ENCODE measurements at places on chromosomes 6 and 20. TPM values are rescaled to one million over a fixed set of nuclear protein-coding genes. Genes with fewer than 3 reads are reported as not detected.
A peak's percentile ranks its signal among the peaks of the same experiment; 100 is the strongest.

- no peak for DNase-seq
These were observed 502.2 kb upstream of the JARID2 start for GRCh38 chr6:14743474-14744211.

GRCh38 chr6:12238219-12238618 lies 51.9 kb upstream of the EDN1 start:
- DNase-seq: no peak

NR2E1 gene
- not detected for polyA plus RNA-seq

DNA sequence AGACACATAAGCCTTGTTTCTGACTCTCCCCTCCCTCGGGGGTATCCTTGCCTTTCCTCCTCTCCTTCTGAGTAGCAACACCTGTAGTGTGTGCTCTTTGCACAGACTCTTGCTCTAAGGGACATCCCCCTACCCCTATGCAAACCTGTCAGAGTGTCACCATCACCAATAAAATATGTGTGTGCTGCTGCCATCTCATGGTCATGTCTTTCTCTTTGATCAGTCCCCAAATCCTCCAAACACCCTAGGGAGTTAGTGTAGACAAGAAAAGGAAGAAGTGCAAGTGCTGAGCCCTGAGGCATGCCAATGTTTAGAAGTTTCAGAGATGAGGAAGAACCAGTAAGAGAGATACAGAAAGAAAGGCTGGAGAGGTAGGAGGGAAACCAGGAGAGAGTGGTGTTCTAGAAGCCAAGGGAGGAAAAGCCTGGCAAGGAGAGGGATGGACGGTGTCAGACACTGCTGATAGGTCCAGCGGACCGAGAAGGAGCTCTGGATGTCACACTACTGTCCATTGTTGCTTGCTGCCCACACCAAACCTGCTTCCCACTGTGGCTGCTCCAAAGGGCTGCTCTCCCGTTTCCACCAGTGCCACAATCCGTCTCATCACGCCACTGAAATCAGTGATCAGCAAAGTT lies 16.4 kb downstream of the TRMT6 start:
- DNase-seq: no peak

DNA sequence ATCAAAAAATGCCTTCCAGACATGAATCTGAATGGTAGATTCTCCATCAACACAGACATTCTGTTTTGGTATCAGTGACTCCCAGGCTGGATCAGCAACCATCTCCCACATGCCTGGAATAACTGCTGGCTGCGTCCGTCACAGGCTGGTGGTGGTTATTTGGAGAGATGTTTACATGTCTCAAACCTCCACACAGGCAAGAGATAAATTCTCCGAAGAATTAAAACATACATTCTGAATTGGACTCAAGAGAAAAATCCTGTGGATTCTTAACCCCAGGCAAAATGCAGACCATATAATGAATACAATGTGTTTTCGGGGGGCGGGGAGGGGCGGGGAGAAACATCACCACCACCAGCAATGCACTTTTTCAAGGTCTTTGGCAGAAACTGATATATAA lies 108.2 kb downstream of the THBS2 start:
- DNase-seq: no peak

- DNase-seq: no peak
These were observed 363.1 kb upstream of the AGPAT4 start for GRCh38 chr6:161636882-161637430.

- DNase-seq: no peak
These were observed 3.7 kb downstream of the NRN1 start for GRCh38 chr6:6002848-6003620.

RBBP8NL gene
- polyA plus RNA-seq: not detected

VPS16 gene
- 19.8 TPM for polyA plus RNA-seq

- DNase-seq: no peak
These were observed 256.5 kb downstream of the FARS2 start for GRCh38 chr6:5517796-5518195.

COQ3 gene
- polyA plus RNA-seq: 37.7 TPM

- DNase-seq: no peak
These were observed 54.3 kb downstream of the TAF4 start for GRCh38 chr20:62011403-62011790.

DNA sequence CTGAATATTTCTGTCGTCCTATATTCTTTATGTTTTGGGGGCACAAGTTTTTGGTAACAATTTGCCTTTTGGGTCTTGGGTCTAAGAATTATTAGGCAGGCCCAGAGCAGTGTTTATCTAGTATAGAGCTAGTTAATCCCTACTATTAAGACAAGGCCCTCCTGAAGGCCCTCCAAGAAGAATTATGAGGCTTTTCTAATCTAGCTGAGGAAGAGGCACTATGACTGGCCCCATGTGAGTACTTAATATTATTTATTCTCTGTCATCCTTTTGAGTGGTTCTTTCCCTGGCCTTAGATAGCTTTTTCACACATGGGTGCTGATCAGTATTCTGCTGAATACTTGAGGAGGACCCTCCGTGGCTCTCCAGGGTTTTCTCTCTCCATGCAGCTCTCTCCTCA lies 25.1 kb downstream of the CHMP4B start:
- DNase-seq: no peak

DNA sequence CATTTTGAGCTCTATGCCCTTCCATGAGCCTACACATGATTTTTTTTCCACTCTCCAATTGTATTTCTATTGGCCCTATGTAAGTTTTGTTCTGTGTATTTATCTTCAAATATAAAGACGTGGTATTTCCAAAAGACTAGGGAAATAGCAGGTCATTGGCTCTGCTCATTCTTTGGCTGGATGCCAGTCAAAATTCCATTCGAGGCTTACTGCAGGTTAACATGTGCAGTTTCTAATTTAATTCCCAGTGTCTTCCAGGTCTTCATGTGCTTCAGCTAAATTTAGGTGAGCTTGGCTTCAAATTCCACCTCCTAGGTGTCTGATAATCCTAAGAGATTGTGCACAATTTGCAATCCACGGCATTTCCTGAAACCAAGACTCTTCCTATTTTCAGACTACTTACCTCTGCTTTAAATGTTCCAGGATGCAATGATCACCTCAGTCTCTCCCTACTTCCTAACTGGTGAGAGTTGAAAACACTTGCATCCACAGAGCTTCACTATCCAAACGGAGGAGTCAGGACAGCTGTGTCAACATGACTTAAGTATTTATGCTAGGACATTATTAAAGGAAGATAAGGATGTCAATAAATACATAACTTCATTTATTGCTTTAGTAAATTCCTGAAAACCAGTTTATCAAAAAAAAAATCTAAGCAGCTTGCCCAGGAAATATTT lies 236.1 kb downstream of the COL12A1 start:
- no peak for DNase-seq

LIN28B gene
- not detected for polyA plus RNA-seq

HLA-F gene
- polyA plus RNA-seq: 44.2 TPM

CST4 gene
- polyA plus RNA-seq: not detected

DNA sequence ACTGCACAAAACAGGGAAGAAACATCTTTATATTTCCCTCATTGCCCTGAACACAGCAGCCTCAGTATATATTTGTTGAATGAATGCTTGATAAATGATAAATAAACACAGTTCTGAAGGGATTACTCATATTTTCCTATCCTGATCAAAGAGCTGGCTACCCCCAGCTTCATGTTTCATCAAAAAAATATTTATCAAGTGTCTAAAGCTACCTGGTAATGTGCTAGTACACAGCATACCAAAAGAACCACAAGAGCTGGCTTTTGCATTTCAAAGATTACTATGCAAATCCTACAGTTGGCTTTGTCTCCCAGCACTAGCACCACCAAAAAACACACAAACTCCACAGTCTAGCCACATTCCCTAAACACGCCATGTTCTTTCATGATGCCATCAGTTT lies 130.0 kb downstream of the BTBD9 start:
- no peak for DNase-seq

E2F3 gene
- 2.7 TPM for polyA plus RNA-seq

ECT2L gene
- 0.19 TPM for polyA plus RNA-seq

APCDD1L gene
- not detected for polyA plus RNA-seq

GRCh38 chr6:16480763-16481560 lies 242.6 kb downstream of the GMPR start:
- no peak for DNase-seq

- no peak for DNase-seq
These were observed 113.2 kb downstream of the TMEM170B start for GRCh38 chr6:11650711-11651110.

ZSCAN9 gene
- polyA plus RNA-seq: 5.8 TPM

GRCh38 chr6:130838951-130839350 lies 11.7 kb downstream of the SMLR1 start:
- no peak for DNase-seq

FRK gene
- polyA plus RNA-seq: 1.4 TPM

NKAIN4 gene
- polyA plus RNA-seq: not detected

MDFI gene
- polyA plus RNA-seq: 0.76 TPM

EMILIN3 gene
- polyA plus RNA-seq: 3.3 TPM

DNA sequence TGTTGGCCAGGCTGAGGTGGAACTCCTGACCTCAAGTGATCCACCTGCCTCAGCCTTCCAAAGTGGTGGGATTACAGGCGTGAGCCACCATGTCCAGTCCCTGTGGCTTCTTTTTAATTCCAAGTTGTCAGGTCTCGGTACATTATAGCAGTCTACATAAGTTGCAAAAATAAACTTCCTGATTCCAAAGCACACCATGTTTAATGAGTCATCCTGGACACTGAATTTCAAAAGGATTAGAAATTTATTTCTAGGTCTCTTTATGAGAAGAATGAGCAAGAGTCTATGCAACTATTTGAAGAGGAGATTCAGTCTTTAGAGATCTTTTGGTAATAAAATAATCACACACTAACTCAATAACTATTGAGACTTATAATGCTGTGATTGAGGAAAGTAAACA lies 63.9 kb upstream of the MCHR2 start:
- no peak for DNase-seq

DNA sequence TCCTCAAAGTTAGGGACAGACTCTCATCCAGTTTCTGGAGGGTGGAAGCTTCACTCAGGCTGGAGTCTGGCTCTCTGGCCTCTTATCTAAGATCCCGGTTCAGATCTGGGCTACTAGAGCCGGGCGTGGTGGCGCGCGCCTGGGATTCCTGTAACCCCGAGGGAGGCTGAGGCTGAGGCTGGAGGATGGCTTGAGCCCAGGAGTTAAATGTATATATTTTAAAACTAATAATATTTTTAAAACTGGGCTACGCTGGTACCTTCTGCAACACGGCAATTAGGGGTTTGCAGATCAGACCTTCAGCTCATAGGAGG lies 710 bp upstream of the ZNF343 start:
- no peak for DNase-seq

INSM1 gene
- not detected for polyA plus RNA-seq

DNA sequence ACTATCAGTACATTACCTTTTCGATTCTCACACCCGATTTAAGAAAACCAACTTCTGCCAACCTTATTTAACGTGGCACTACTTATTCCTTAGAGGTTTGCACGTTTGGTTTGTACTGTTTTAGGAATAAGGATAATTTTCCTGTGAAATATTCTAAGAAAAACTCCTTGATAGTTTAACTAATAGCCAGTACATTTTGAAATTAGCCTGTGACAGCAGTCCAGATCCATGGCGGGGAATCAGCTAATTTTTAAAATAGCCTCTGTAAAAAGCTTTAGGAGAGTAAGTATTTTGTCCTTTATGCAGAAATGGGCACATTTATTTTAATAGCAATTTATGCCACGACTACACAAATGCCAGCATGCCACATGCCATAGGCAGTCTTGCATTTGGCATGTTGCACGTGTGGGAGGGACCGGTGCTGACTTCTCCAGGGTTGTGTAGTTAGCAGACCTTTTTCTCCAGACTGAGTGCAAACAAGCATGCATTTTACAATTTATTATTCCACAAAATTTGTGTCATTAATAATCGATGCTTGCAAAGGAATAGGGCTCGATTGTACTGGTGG lies 6.2 kb downstream of the FOXC1 start:
- no peak for DNase-seq

DNA sequence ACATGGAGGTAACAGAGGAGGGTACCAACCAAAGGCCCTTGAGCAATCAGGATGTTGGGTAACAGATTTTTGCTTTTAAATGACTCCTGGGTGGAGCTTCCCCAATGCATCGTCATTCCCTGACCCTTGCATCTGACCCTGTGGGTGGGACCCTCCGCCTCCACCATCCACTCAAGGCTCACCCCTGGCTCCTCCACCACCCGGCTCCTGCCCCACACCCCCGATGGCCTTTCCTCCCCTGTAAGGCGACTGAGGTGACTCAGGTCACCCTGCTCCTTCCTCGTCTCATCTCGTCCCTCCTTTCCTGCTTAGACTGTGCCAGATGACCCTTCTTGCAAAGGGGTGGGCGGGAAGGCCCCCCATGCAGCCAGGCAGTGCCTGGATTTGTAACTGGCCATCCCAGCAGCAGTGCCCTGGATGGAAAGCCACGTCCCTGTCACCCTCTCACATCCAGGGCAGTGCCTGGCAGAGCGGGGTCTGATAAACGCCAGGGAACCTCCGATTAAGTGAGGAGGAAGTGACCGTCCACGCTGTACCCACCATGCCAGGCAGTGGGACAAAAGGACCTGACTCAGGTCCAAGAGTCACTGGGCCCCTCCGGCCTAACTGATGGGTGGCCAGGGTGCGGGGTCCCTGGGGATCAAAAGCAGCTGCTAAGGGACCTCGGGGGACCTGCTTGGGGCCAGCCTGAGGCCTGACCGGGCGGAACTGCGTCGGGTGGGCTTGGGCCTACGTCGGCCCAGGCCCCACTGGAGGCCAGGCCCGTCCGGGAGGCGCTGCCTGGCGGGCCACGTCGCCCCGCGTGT lies 624 bp upstream of the NPEPL1 start:
- peak; percentile 70 for DNase-seq

DNA sequence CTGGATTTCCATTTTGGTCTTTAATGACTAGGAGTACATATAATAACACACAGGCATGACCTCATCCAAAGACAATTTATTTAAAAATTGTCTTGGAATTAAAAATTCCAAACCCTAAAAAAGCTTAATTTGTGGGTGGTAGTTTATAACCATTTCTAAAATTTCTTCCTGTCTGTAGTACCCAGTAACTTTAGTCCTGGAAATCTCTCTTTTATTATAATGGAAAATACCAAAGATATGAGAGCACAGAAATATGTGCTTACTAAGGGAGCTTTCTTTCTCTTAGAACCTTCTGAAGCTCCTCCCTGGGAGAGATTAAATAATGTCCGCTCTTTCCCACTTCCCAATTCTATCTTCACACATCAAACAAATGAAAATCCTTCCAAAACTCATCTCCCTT lies 70.5 kb upstream of the PRL start:
- DNase-seq: no peak

DNA sequence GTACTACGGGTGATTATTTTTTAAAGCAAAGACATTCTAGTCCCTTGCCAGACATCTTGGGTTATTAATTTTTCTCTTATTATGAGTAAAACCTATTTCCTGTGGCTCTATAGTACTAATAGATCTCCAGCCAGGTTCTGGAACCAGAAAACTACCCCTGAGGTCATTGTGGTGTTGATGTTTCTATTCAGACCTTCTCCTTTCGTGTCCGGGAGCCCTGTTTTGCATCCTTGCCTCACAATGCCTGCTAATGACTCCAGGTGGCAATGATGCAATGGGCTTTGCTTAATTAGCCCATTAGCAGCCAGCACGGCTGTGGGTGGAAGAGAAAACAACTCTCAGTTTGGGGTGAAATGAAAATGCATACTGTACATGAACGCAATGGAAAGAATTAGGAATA lies 62.9 kb upstream of the ARG1 start:
- DNase-seq: no peak

GRCh38 chr6:75130784-75131183 lies 75.1 kb downstream of the COL12A1 start:
- no peak for DNase-seq

CYP21A2 gene
- 0.11 TPM for polyA plus RNA-seq

POPDC3 gene
- 53.0 TPM for polyA plus RNA-seq

C2 gene
- polyA plus RNA-seq: 1.3 TPM

- DNase-seq: peak; percentile 48
These were observed 67.0 kb upstream of the TNFAIP3 start for GRCh38 chr6:137799950-137800568.

All from heart left ventricle (tissue), 16 donors.